ENCODE measurements at places on chromosomes 5 and 9. TPM values are rescaled to one million over a fixed set of nuclear protein-coding genes. Genes with fewer than 3 reads are reported as not detected.
A peak's percentile ranks its signal among the peaks of the same experiment; 100 is the strongest.

CTXN3 gene
- not detected for total RNA-seq

- DNase-seq: no peak
These were observed 25.2 kb downstream of the TGFBR1 start for GRCh38 chr9:99130069-99130468.

ENHO gene
- total RNA-seq: under 0.01 TPM

DNA sequence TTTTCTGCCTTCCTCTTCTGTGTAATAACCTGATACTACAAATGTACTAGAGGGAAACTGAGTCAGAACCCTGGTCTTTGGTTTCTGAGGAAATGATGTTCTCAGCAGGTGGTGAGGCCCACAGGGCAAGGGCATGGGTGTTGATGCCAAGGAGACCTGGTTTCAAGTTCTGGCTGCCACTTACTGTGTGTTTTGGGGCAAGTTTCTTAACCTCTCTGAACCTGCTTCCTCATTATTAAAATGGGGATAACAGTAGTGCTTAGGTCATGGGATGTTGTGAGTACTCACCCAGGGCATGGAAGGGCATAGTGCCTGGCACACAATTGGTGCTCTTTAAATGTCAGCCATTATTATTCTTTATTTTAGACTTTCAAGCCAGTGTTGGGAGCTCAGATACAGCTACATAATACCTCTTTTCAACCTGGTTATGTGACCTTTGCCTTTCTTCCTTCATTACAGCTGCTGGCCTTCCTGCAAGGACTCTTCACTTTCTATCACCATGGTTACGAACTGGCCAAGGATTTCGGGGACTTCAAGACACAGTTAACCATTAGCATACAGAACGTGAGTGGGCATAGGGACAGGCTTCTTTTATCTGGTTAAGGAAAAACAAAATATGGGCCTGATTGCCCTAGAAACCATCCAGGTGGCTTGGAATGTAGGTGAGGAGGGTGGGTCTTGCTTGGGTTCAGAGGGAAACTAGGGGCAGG, 131.5 kb downstream of the ARHGAP26 start:
- no peak for DNase-seq

GRCh38 chr9:92804727-92805126, 40.1 kb upstream of the BICD2 start:
- DNase-seq: no peak

NR6A1 gene
- 0.26 TPM for total RNA-seq

OSMR gene
- total RNA-seq: 102 TPM

GRCh38 chr9:133526721-133527321, 2.1 kb upstream of the MYMK start:
- no peak for DNase-seq

DNA sequence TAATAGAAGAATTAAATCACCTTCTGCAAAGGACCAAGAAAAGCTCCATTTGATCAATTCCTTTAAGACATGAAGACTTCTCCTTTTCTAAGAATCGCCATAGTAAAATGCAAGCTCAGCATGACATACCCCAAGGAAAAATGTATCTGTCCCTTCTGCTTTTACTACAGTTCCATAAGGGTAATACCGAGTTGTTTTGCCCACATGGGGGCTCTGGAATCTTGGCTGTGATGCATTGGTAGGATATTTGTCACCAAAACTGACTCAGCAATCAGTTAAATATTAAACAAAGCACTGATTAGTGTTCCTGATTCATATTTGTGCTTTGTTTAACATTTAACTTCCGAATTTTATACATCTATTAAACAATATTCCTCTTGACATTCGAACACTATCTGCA, 24.3 kb upstream of the KCNIP1 start:
- peak; percentile 50 for DNase-seq

PCDHB12 gene
- 0.26 TPM for total RNA-seq

CDH6 gene
- 9.8 TPM for total RNA-seq

DNA sequence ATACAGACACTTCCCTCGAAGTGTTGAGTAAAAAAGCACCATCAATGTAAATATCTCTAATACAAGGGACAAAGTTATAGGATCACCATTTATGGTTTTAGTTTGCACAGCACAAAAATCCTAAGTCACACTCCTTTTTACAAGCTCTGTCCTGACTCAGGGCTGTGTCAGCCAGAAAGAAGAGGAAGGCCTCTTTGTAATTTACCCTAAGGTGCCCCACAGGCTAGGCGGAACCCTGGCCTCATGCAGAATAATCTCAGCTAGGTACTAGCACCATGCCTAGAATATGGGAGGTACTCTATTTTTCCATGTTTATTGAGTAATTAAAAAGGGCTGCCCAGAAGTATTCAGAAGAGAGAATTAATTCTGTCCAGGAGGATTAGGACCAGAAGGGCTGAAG, 36.9 kb downstream of the HAVCR1 start:
- DNase-seq: no peak

CMYA5 gene
- total RNA-seq: 4.1 TPM

MCTP1 gene
- 3.6 TPM for total RNA-seq

DNA sequence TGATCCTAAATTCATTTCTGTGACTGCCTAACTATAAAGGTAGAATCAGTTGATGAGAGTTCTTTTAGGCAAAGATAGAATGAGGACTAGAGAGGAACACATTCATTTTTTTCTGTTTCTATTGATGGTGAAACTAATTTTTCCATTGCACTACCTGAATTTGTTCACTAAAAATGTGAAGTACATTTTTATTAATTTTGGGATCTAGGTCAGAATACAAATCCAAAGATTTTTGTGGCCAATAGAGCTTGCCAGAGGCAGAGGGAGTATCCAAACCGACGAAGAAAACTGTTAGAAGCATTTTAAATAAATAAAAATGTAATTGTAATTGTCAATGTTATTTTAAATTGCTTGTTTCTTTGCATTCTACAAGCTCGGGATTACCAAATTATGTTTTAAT, 78.1 kb downstream of the MTREX start:
- DNase-seq: no peak

FST gene
- 759 TPM for total RNA-seq

GRCh38 chr9:108779551-108780325, 76.0 kb downstream of the ACTL7B start:
- DNase-seq: peak; percentile 31

DNA sequence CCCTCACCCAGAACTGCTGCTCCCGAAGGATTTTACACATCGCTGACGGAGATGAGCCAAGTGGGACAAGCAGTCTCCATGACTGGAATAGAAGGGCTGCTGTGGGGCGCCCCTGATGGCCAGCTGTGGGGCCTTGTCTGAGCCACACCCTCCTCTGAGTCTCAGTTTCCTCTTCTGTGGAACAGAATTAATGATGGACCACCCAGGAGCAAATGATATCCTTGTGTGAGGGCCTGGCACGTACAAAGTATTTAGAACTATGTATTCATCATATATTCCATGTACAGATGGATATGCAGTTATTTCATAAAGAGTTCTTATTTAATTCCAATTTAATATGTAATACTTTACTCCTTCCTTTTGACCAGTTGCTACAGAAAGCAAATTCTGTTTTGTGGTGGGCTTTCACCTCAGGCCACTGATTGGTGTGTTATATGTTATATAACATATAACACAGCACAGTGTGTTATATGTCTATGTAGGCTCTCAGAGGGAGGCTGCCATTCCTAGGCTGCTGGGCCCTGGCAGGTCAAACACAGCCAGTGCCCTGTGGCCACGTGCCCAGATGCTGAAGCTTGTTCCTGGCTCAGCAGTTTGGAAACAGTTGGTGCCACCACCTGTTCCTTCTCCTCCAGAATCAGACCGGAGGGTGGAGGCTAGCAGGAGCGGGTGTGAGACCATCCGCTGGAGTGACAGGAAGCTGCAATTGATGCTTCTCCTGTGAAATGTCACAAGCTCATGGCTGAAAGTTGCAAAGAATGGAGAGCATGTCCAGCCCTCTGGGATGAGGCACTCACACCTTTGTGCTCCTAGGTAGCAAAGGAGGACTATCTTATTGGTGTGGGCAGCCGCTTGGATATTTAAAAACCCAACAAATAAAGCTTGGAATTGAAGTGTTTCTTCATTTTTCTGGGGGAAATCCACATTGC, 4.4 kb upstream of the FGD3 start:
- no peak for DNase-seq

CD14 gene
- 4.1 TPM for total RNA-seq

DNA sequence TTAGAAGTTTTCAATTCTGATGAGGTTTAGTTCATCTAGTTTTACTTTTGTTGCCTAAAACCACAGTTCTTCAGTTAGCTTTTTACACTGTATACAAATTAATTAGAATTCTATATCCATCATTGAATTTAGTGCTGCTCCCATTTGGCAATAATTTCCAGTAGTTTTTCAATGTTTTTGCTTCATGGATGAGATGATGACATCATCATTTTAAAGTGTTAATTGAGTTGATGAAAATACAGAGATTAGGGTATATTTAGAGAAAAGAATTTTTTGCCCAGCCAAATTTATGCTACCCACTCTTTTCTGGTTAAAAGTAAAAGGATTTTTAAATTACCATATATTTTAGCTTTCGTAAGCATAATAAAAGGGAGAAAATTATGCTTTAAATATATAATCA, 323.8 kb downstream of the TMEM167A start:
- no peak for DNase-seq

DNA sequence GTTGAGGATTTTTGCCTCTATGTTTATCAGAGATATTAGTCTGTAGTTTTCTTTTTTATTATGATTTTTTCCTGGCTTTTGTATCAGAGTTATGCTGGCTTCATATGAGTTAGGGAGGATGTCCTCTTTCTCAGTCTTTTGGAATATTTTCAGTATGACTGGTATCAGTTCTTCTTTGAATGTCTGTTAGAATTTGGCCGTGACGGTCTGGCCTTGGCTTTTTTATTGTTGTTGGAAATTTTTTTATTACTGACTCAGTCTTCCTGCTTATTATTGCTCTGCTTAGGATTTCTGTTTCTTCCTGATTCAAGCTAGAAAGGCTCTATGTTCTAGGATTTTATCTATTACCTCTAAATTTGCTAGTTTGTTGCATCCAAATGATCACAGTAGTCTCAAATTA, 421.9 kb downstream of the CDH10 start:
- DNase-seq: peak; percentile 1

PTCD2 gene
- 15.9 TPM for total RNA-seq

HINT1 gene
- total RNA-seq: 181 TPM

GRCh38 chr5:180959661-180960060, 29.0 kb upstream of the BTNL3 start:
- no peak for DNase-seq

XRCC4 gene
- 6.7 TPM for total RNA-seq

DNA sequence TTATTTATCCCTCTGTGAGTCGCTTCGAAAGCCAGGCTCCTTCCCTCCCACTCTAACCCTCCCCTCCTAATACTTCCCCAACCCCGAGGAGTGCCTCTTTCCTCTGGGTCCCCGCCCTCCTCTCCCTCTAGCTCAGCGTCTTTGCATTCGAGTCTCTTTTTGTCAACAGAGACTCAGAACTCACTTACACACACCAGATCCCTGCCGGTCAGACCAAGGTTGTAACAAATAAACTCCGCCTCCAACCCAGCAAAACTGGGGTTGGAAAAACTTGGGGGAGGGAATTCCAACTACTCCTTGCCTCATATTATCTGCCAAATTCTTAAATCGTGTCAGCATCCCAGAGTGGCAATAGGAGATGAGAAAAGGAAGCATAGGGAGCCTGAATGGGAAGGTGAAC, at the start of gene HTR1A:
TSS of gene HTR1A (minus strand) at position 167 of the 400 bp plus-strand sequence. CDS start 726 bp downstream, outside the sequence.
- no peak for DNase-seq

FAM81B gene
- total RNA-seq: not detected

CDK5RAP2 gene
- 40.8 TPM for total RNA-seq

DNA sequence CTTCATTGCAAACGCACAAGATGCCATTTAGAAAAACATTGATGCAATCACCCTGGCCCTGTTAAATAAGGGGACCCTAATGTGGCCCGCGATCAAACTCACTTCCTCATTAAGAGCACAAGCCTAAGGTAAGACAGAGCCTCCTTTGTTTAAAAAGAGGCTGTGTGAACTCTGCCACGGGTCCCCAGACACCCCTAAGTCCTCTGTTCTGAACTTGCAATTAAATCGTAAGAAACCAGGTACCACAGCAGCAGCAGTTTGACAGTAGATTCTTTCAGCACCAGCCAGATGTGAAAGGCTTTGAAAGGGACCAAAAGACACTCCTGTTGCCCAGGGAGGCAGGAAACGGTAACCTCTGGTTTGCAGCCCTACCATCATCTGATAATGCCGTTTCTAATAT, 346.3 kb downstream of the TMEM167A start:
- no peak for DNase-seq

CDX1 gene
- 0.33 TPM for total RNA-seq

DNA sequence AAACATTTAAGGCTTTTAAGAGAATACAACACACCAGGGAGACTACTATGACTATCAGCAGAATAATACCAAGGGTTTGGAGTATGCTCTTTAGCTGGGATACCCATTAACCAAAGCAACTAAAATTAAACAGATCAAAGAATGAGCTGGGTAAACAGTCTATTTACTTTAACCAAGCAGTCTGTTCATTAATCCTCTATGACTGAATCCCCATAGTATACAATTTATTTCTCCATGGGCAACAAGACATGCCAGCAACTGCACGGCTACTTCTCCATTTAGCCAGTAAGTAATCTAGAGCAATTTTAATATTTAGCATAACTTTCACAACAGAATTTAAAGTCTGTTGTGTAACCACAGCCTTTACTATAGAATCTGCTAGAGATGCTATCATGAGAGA, 77.6 kb downstream of the CDO1 start:
- no peak for DNase-seq

- DNase-seq: peak; percentile 59
These were observed 96.3 kb upstream of the MEF2C start for GRCh38 chr5:88979244-88979643.
